PC-9 (cell line): ENCODE measurements at places on chromosomes 2 and 18.

DNA sequence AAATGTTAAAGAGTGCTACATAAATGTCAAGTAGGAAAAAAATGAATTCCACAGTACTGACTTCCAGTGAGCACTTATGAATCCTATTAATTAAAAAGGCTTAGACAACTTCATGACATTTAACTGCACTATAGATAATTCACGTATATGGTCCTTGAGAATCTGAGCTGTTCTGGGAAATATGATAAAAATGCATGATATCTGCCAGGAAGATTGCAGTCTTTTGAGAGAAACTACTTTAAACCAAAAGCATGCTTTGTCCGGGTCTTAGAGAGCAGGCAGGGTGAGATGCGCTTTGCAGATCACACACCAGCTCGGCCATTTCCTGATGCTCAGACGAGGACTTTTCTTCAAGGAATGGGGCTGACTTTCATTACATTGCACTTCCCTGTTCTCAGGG, 42.6 kb downstream of the CMPK2 start:
- no peaks in the 10 kb centered on the region for H3K36me3 ChIP-seq
- peaks cover 20% of the 10 kb centered on the region; the same call in 1 of the 2 replicates for H3K27me3 ChIP-seq
- no peak for DNase-seq
- H3K4me3 ChIP-seq: no peak overlapping the region

GRCh38 chr2:12923907-12924610, 207.3 kb downstream of the TRIB2 start:
- H3K27ac ChIP-seq: no peak overlapping the region
- H3K36me3 ChIP-seq: no peaks in the 10 kb centered on the region
- no peak for DNase-seq
- H3K27me3 ChIP-seq: no peaks in the 10 kb centered on the region

DNA sequence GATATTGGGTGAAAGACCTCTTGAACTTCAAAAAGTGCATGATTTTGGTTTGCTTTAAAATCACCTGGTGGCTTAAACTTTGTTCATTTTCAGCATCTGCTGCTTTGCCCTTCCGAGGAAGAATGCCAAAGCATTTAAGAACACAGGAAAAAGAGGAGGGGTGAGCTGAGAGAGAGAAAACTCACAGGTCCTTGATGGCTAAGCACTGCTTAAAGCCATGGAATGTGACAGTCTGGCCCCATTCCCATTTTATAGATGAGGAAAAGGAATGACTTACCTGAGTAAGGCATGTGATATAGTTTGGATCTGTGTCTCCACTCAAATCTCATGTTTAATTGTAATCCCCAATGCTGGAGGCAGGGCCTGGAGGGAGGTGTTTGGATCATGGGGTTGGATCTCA, 58.1 kb downstream of the KCNS3 start:
- H3K36me3 ChIP-seq: no peaks in the 10 kb centered on the region
- peaks cover 4% of the 10 kb centered on the region; the same call in 1 of the 2 replicates for H3K4me1 ChIP-seq
- no peak for DNase-seq
- H3K27ac ChIP-seq: no peak overlapping the region
- no peaks in the 10 kb centered on the region for H3K27me3 ChIP-seq
- no peak overlapping the region for H3K4me3 ChIP-seq

DNA sequence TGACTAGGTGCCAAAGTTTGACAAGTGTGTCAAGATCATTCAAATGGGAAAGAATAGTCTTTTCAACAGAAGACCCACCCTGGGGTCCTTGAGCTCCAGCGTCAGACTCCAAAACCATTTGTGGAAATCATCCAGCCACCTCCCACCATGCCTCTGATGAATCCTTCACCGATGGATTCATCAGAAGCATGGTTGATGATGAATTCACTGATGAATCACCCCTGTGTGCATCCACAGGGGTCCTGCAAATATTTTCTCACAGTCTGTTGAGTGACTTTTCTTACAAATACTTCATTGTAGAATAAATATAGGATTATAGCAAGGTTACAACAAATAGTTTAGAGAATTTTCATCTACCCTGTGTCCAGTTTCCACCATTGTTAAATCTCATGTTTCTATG, 4.3 kb downstream of the UGT1A9 start:
- no peaks in the 10 kb centered on the region for H3K27me3 ChIP-seq
- H3K36me3 ChIP-seq: no peaks in the 10 kb centered on the region
- DNase-seq: peak; percentile 29
- H3K4me3 ChIP-seq: no peak overlapping the region

- DNase-seq: no peak
- no peaks in the 10 kb centered on the region for H3K27me3 ChIP-seq
- H3K27ac ChIP-seq: no peak overlapping the region
- H3K4me3 ChIP-seq: no peak overlapping the region
Measured at GRCh38 chr18:76370201-76370600, 124.8 kb downstream of the ZNF516 start.

DNA sequence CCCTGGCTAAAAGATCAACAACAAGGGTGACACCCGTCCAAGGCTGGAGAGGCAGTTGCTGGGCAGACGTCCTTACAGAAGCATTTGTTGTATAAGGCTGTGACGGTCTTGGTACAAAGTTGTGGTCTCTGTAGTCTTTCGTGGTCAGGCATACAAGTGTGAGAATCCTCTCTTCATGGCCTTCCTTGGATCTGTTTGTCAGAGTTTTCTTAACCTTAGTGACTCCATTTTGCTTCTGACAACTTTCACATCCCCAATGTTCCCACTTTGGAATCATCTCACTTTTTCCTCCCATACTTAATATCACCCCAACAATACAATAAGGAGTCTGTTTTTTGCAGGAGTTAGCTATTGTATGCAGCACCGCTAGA, 72.7 kb upstream of the ZCCHC2 start:
- H3K4me3 ChIP-seq: no peak overlapping the region
- H3K4me1 ChIP-seq: peaks cover 55% of the 10 kb centered on the region
- H3K27ac ChIP-seq: peak overlapping the region; percentile 92
- no peak for DNase-seq
- no peaks in the 10 kb centered on the region for H3K36me3 ChIP-seq

DNA sequence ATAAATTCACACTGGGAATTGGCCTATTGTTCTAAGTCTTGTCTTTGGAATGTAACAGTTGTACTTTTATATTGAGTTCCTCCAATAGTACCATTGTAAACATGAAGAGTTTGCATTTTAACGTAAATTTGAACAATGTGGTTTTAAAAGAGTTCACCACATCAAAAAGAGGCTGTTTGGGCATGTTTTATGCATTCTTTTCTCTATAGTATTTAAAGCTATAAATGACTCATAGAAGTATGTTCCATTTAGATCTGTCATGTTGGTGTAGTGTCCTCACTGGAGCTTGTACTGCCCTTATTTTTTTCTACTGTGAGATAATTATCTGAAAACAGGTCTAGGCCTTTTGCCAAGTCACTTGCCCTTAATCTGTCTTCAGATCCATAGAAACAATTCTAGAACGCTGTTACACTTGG, 141.9 kb downstream of the RHBDD1 start:
- no peaks in the 10 kb centered on the region for H3K4me1 ChIP-seq
- no peak for DNase-seq
- no peak overlapping the region for H3K27ac ChIP-seq
- H3K4me3 ChIP-seq: no peak overlapping the region

GRCh38 chr2:238305092-238305862, 15.0 kb upstream of the TRAF3IP1 start:
- no peaks in the 10 kb centered on the region for H3K4me1 ChIP-seq
- DNase-seq: no peak
- H3K36me3 ChIP-seq: no peaks in the 10 kb centered on the region
- H3K27me3 ChIP-seq: no peaks in the 10 kb centered on the region
